Activated CD4-positive, alpha-beta T cell treated with anti-CD3 and anti-CD28 coated beads, Interleukin-2, amount 50 U/mL, for 16 hours (primary cell): ENCODE measurements at places on chromosomes 6 and 20.

DNA sequence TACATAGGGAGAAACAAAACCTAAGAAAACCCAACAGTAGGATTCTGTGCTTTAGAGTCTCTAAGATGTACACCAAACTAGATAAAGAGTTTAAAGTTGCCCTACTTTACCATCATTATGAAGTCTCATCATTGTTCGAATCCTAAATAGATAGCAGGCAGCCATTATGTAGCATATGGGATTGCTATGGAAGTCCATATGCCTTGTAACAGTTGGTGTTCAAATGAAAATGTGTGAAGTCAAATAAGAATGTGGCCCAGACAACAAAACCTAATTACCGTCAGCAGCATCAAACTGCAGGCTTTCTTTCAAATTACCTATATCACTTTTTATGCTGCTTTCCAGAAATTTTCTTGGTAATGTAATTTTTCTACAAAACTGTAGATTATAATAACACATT is 1380.1 kb downstream of the GRIK2 start:
- DNase-seq: no peak

DNA sequence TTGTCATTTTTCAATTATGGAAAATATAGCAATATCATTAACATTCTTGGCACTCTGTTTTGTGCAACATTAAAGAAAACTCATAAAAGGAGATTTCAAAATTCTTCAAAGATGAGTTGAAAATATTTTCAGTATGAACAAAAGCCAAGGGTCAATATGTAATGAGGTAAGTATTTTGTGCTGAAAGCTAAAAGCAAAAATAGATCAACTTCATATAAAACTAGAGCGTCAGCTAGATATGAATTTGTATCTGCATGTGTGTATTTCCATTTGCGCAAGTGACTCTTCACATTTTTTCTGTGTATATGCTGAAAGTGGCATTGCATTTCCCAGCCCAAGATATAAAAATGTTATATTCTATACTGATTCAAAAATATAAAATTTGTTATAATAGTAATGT is 492.1 kb upstream of the EYS start:
- DNase-seq: no peak

DNA sequence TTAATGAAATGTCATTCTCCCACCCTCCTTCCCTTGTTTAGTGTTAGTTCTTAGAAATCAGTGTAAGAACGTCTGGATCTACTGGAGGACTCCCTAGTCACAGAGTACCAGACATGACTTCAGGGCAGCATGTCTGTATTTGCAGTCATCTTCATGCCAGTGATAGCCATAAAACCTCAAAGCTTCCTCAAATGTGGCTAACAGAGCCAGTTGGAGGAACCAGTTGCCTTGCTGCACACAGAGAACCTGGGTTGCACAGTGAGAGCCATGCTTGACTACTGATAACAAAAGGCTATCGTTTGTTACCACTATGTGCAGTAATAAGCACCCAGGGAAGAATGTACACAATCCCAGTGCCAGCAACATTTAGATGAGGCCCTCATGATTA is 20.1 kb downstream of the NT5E start:
- no peak for DNase-seq

GRCh38 chr6:54559136-54559535 is 250.9 kb downstream of the TINAG start:
- DNase-seq: no peak

DNA sequence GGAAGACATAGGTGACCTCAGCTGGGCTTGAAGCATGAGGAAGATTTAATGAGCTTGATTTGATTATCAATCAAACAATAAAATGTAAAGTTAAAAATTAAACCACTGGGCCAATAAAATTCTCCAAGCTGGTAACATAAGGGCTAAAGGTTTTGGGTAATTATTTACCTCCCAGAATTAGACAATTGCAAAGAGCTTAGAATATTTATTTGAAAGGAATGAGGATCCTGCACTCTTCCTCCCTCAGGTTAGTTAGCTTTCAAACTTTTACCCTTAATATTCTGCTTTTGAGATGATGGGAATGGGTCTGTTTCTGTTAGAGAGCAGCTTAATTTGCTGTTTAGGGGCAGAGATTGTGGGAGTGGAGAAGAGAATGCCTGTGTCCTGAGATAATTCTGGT is at the start of gene SLC17A4:
Gene SLC17A4, plus strand, starts transcription at position 208 of the 400 bp plus-strand sequence. CDS start 7,221 bp downstream, outside the sequence.
- DNase-seq: no peak

DNA sequence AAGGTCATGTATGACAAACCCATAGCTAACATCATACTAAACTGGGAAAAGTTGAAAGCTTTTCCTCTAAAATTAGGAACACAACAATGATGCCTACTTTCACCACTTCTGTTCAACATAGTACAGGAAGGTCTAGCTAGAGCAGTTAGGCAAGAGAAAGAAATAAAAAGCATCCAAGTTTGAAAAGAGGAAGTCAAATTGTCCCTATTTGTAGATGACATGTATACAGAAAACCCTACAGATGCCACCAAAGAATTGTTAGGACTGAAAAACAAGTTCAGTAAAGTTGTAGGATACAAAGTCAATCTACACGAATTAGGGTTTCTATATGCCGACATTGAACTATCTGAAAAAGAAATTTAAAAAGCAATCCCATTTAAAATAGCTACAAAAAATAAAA is 89.4 kb upstream of the GLP1R start:
- no peak for DNase-seq

DNA sequence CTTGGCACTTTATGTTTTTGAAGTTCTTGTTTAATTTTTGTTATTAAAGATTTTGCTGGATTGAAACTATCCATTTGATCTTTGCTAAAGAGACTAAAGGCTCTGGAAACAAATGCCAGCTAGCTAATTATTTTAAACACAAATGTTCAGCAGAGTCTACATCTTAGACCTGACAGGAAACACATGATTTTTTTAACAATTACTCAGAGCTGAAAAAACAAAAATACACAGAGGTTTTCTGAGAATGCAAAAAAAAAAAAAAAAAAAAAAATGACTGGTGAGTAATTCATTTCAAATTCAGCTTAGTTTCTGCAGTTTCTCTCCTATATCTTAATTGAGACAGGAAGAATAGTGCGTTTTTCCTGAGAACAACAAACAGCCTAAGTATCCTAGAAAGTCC is 448.0 kb downstream of the TENT5A start:
- no peak for DNase-seq

- DNase-seq: no peak
Measured at GRCh38 chr6:69570106-69570505, 226.7 kb downstream of the LMBRD1 start.

GRCh38 chr6:104940893-104941728 is 15.8 kb upstream of the LIN28B start:
- peak; percentile 32 for DNase-seq
